ENCODE measurements at places on chromosomes 7 and 10. TPM values are rescaled to one million over a fixed set of nuclear protein-coding genes. Genes with fewer than 3 reads are reported as not detected.

The WNT2 gene
- total RNA-seq: not detected

The CPED1 gene
- total RNA-seq: 26.5 TPM

The EIF5AL1 gene
- total RNA-seq: 0.31 TPM

DNA sequence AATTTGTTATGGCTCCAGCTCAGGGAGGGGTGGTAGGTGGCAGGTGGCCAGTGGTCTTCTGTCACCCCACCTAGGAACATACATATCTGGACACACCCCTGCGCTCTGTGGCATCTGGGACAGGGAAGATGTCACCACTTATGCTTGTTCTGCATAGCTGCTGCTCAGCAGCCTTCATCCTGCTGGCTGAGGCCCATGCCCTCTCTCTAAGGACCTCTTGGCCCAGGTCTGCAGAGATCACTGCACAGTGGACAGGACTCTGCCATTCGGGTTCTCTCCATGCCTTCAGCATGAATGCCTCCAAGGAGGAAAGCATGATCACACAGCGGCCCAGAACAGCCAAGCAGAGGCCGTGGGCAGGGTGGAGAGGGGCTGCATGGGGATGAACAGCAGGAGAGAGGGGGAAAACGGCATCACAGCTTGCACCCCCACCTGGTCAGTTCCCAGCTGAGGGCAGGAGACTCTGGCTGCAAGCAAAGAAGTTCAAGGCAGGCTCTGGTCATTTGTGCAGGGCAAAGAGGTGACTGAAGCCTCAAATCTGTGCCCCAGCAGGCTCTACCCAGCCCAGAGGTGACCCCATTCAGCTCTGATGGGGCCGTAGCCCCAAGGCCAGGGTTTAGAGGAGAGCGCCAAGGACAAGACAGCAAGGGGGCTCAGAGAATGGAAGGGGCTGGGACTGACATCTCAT is 47.8 kb upstream of the GDF10 start:
- DNase-seq: no peak

DNA sequence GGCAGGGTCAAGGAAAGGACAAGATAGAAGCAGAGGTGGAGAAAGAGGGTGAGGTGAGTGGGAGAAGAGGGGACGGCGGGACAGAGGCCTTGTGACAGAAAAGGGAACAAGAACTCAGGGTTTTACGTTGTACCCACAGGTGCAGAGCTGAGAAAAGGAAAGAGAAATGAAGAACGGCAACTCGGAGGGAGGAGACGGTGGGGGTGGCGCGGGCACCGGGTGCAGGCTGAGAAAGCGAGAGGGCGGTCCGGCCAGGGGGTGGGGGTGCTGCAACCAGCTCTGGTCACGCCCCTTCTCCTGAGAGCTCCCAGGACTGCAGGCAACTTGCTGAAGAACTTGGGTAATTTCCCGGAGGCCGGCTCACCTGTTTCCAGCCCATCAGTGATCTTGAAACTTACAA is 65.3 kb downstream of the CARD11 start:
- no peak for DNase-seq

DNA sequence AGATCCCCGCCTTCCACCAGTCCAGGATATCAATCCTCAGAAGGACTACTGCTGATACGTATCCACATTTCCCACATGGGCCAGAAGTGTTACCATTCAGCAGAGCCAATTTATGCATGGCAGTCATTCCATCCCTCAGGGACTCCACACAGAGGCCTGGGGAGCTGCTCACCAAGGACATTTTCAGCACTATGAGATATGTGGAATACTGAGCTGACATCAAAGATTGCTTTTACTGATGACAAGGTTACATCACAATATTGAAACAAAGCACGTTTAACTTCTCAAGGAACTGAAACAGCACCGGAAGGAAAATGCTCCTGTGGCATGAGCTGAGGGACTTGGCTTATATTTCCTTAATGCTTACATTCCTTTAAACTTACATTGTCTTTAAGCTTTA is 335.1 kb downstream of the BMPER start:
- DNase-seq: no peak

GRCh38 chr7:142438235-142438922 is 180.5 kb upstream of the PRSS58 start:
- DNase-seq: peak; percentile 35

GRCh38 chr10:94747137-94747536 is 15.3 kb upstream of the CYP2C19 start:
- DNase-seq: no peak

DNA sequence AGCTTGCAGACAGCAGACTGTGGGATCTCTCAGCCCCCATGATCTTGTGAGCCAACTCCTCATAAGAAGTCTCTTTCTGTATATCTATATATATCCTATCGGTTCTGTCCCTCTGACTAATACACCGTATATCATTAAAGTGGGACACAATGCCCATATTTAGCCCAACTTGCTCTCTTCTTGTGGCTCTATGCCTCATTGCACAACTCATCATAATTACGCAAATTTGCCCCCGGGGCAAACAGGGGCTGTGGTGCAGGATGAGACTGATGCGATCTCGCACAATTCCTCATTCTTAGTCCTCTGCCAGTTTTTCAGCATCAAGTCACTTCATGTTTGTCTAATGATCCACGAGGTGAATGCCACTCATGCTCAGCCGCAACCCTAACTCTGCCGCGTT is 183.2 kb downstream of the PRPF18 start:
- DNase-seq: no peak

Data from myocyte (in vitro differentiated cells).